ENCODE measurements at places on chromosomes 2 and 18.

DNA sequence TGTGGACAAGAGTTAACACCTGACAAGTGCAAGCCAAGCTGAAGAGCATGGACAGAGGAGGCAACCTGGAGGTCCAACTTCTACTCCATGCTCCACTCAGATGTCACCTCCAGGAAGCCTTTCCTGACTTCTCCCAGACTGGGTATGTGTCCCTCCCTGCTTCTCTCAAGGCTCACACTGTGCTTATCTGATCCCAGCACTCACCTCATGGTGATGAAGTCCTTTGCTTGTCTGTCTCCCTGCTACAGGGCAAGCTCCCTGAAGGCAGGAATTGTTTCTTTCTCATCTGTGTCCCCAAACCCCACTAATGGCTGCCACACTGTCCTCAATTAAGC, 2.7 kb upstream of the SLC30A3 start:
- no peak for DNase-seq

DNA sequence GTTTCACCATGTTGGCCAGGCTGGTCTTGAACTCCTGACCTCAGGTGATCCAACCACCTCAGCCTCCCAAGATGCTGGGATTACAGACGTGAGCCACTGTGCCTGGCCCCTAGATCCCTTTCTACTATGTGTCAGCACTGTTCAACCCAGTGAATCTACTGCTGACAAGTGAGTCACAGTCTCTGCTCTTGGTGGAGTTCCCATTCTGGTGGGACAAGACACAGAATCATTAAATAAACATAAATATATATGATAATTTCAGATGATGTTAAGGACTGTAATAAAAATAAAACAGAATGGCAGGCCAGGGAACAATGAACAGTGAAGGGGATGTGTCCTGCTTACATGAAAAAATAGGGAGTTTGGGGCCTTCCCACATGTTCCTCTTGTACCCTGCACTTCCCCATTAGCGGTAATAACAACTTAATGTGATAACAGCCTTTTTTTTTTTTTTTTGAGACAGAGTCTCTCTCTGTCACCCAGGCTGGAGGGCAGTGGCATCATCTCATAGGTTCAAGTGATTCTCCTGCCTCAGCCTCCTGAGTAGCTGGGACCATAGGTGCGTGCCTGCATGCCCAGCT, 112.2 kb downstream of the CPO start:
- no peak for DNase-seq

DNA sequence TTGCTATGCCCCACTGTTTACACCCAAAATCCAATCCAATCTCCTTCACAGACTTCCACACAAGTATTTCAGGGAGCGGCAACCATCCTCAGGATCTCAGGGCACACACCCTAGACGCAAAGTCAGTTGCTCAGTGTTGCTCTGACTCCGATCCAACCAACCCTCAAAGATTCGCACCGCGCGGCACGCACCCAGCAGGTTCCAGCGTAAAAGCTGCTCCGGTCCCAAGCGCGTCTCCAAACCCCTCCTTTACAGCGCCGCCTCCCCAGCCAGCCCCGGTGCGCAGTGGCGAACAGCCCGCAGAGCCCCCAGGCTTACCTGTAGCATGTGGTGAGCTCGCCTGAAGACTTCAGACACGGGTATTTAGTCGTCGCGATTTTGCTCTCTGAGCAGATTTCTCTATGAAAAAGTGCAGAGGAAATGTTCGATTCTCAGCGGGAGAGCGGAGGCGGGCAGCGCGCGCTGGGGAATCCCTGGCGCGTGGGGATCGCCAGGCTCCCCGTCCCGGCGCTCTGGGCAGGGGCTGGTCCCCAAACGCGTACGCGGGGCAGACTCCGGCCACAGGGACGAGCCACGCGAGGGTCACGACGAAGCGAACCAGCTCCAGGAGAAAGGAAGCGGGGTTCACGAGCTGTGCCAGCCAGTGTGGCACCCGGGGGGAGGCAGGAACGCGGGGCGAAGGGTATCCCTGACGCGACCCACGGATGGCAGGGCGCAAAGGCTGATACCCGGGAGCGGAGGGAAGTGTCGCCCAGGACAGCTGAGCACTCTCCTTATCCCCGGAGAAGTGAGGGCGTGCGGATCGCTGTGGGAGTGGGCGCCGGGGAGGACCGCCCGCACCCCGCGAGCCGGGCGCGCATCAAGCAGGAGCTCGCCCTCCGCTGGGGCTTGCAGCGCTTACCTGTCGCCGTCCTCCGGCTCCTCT, 650 bp downstream of the CCBE1 start:
- DNase-seq: no peak

GRCh38 chr2:216934151-216934550, 74.3 kb upstream of the TNP1 start:
- no peak for DNase-seq

- no peak for DNase-seq
Measured at GRCh38 chr2:230319211-230319862, 7.7 kb upstream of the SP140L start.

GRCh38 chr2:135893374-135893794, 17.1 kb upstream of the MCM6 start:
- DNase-seq: no peak

DNA sequence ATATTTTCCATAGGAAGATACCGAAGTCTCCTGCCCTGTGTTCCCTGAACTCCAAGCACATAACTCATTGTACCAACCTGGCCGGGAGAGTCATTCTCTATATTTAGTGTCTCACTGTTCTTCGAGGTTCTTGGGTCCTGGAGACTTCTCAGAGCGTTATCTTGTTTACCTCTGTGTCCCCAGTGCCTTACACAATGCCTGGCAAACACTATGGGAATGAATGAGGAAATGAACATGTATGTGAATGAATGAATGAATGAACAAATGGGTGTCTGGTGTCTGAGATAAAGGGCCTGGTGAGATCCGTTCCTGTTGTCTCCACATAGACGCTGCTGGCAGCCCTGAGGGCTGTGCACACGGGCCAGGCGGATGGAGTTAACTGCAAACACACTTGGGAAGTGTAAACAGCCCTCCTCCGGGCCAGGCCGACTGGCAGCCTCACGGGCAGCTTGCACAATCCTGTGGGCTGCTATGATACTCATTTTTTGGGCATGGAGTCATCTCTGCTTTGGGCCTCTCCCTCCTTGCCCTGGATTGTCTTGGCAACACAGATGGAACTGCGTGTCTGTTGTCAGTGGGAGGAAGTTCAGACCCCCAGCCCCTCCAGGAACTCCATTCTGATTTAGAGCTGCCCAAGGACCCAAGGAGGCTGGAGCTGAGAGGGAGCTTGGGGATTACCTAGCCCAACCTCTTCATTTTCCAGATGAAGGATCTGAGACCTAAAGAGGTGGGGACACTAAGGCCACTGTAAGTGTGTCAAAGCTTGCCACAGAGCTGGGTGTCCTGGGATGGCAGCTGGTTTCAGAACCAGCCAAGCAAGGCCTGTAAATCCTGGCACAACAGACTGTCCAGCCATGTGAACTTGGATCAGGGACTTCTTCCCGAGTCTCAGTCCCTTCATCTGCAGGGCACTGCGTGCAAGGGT, 124.4 kb downstream of the INHBB start:
- DNase-seq: no peak

GRCh38 chr2:170140561-170140960, 37.4 kb upstream of the MYO3B start:
- DNase-seq: no peak

DNA sequence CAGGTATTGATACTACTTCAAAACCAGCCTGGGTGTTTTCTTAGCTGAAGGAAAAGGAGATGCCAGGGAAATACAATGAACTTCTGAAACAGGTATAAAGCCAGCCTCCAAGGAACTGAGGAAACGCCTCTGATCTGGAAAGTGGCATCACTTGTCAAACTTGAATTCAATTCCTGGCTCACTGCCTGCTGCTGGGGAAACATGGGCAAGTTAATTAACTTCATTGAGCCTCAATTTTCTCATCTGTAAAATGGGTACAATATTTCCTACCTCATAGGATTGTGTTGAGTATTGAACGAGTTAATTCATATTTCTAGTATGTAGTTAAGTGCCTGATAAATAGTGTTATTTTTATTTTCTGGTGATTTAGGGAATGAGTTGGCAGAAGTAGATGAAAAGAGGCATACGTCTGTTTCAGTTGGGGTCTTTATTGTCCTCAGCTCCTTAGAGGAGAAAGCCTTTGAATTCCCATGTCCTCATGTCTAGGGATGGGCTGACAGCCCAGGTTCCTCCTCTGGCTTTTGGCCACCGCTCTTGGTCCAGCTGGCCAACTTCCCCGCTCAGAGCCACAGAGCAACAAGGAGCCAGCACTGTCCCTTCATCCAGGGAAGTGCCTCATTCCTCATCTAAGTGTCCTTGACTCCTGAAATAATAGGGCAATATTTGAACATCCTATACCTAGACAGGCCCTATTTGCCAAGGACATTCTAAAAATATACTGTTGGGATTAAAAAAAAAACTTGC, 210.5 kb upstream of the GATA6 start:
- DNase-seq: no peak

- no peak for DNase-seq
Measured at GRCh38 chr2:222635295-222635694, 20.6 kb downstream of the FARSB start.

- DNase-seq: no peak
Measured at GRCh38 chr2:209762563-209762962, 9.1 kb upstream of the UNC80 start.

- DNase-seq: no peak
Measured at GRCh38 chr2:30039101-30039500, 107.7 kb upstream of the YPEL5 start.

- DNase-seq: no peak
Measured at GRCh38 chr18:70421471-70422390, 132.9 kb downstream of the SOCS6 start.

GRCh38 chr2:69546646-69547045, 96.9 kb downstream of the AAK1 start:
- no peak for DNase-seq

DNA sequence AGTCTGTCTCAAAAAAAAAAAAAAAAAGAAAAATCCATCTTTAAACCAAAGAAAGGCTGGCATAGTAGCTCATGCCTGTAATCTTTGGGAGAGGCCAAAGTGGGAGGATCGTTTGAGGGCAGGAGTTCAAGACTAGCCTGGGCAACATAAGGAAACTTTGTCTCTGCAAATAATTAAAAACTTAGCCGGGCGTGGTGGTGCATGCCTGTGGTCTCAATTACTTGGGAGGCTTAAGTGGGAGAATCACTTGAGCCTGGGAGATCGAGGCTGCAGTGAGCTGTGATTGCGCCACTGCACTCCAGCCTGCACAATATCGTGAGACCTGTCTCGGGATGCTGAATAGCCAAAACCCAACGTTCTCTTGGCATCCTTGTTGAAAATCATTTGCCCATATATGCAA, 6.1 kb downstream of the CNOT11 start:
- DNase-seq: no peak

- DNase-seq: no peak
Measured at GRCh38 chr2:85318222-85319074, 9.3 kb downstream of the TGOLN2 start.

DNA sequence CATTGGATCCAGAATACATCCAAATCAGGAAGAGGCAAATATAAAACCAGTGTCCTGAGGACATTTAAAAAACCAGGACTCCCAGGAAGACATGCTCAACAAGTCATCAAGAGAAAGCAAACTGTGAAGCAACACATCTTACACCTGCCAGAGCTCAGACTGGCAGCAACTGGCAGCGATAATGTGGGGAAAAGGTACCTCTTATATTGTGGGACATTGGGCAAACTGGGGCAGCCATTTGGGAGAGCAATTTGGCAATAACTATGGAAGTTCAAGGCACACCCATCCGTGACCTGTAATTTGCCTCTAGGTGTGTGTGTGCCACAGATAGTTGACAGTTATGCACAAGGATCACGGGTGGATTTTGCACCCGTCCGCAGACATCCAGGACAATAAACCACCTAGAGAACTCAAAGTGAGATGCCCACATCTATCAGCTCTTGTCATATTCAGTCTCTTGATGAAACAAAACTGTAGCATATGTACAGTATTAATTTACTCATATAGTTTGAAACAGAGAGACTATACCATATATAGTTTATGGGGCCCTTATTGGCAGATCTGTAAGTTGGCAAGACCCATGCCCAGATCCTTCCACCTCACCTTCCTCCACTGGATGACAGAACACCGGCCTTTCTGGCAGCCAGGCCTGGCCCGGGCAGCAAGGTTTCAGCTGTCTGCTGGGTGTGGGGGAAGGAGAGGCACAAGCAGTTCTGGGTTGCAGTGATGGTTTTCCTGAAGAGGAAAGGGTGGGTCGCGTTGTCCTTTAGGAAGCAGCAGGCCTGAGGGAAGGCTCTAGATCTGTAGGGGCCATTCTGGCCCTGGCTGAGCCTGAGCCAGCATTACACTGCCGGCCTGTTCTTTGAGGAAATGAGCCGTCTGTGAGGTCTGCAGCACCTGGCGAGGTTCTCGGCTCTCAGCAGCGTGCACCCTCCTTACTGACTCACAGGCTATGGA, 18.8 kb downstream of the HJURP start:
- no peak for DNase-seq

DNA sequence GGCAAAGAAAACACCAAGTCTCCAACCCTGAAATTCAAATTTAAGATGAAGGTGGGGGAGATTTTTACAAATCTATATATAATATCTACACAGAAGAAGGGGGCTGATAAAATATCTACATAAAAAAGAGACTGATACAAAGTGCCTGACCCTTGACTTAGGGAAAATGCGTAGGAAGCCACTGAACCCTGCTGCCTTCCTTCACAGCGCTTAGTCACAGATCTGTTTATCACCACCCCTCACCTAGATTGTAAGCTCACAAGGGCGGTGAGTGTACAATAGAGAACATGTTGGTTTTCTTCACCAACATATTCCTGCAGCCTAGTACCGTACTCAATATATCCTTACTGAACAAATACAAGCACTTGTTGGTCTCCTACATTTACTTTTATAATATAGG, 54.3 kb downstream of the NOL10 start:
- DNase-seq: no peak

DNA sequence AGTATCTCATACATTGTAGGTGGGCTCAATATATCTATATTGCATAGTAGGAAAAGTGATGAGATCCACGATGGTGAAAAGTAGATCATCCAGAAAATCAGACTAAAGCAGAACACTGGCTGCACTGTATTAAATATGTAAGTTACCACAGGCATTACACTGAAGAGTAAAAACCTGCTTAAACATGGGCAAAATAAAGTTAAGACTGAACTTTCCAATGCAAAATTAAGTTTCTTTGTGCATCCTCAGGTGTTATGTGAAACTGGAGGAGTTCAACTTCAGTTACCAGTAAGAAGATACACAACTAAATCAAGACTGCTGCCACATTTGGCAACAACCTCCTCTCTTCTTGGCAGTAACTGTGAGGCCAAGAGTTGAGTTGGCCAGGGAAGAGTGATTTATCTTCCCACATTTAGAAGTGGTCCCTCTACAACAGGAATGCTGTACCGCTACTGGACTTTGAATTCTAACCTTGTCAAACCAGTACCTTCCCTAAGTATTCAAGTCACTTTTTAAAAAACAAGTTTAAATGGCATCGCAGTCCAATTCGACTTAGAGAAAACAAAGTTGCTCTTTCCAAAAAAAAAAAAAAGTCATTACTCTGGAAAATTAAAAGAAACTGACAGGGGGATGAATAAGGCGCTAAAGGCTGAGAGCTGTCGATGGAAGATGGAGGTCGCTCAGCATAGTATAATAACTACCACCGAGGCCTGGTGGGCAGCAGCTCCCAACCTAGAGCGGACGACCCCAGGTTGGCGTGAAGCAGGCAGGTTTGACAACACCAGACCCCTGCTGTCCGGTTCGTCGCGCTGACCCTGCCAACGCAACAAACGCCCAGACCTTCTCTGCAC, 1.1 kb downstream of the MAP4K3 start:
- no peak for DNase-seq

- no peak for DNase-seq
Measured at GRCh38 chr2:210687786-210688470, 131.5 kb downstream of the CPS1 start.
